ENCODE measurements at places on chromosomes 2 and 18.
A peak's percentile ranks its signal among the peaks of the same experiment; 100 is the strongest.

GRCh38 chr2:46574457-46575355 is 95.3 kb downstream of the TMEM247 start:
- no peak for DNase-seq

DNA sequence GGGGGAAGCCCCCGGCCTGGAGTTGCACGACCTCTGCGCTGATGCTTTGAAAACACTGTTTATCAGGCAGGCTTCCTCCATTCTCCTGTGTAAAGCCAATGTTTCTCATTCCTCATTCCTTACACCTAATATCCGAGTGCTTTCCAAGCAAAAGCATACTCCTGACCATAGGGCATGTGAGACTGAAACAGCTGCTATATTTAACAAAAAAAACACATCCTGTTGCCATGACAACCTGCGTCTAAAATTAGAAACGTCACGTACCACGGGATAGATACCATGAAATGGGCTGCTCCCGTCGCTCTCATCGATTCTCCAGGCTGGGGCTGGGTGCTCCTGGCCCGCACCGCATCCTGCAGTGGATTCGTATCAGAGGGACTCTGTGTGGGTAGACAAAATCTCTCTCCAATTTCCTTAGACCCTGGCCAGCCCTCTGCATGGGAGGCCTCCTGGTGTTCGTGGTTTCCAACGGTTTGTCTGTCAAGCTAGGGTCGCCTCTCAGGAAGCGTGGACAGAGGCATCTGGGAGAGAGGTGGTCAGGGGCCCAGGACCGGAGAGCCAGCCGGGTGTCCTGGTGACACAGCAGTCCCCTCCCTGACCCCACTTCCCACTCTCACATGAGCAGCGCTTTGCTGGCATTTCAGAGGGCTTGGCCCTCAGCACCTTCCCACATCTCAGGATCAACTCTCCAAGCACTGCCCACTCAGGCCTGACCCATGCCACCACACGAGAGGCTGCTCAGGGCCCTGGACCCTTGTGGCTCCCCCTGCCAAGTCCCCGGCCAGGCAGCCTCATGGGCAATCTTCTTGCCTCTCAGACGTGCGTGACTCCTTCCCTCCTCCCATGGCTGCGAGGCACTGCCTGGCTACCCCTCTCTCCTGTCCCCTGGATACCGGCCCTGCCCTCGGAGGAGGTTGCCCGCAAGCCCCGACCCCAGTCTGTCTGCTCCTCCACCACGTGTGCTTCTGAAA is 268.1 kb downstream of the NDUFA10 start:
- DNase-seq = peak; percentile 28

GRCh38 chr2:48508461-48509124 is 21.4 kb upstream of the STON1 start:
- DNase-seq = no peak

GRCh38 chr2:100142393-100142792 is at the start of gene AFF3:
Gene AFF3 (minus strand): TSS chr2:100142590. CDS start chr2:100104454, 38,136 bp downstream.
- DNase-seq = no peak

DNA sequence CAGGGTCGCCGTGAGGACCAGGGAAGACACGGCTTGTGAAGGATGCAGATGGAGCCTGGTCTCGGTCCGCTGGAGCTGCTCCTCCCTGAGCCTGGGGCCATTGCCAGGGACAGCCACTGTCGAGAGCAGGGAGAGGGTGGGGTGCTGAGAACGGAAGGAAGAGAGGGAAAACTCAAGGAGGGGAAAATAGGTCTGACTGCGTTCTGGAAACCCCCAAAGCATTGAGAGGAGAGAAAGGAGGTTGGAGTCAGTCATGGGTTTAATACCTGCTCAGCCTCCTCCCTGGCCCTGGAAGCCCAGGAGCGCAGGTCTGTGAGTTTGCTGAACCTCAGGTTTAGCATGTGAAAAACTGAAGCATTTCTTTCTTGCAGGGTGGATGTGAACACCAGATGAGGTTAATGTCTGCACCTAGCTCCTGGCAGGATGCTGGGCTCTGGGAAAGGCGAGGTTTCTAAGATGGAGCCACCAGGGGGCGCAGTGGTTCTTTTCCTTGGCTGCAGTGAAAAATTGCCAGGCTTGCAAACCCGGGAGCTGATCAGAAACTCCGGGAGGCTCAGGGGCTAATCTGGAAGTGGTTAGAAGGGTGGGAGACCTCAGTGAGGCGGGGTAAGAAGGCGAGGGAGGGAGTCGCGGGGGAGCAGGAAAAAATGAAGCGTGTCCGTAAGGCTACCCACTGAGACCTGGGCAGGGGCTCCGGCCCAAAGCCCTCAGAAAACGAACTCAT is 33.6 kb upstream of the RNF149 start:
- DNase-seq = peak; percentile 77

GRCh38 chr2:39865751-39866150 is 86.7 kb upstream of the THUMPD2 start:
- DNase-seq = no peak

DNA sequence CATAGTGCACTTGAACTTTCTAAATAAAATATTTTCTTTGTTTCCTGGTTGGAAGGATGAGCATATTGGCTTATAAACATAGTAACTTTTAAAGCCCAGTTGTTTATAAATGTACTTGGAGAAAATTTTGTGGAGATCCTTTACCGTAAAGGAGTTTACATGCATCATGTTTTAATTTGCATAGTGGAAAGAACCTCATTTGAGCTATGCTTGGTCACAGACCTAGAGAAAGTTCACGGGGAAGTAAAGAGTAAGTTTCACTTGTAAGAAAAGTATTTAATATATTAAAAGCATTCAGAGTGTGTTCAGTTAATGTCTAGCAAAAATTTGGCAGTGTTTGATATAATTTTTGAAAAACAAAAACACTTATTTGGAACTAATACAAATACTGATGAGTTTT is 45.3 kb downstream of the PIKFYVE start:
- DNase-seq = no peak

DNA sequence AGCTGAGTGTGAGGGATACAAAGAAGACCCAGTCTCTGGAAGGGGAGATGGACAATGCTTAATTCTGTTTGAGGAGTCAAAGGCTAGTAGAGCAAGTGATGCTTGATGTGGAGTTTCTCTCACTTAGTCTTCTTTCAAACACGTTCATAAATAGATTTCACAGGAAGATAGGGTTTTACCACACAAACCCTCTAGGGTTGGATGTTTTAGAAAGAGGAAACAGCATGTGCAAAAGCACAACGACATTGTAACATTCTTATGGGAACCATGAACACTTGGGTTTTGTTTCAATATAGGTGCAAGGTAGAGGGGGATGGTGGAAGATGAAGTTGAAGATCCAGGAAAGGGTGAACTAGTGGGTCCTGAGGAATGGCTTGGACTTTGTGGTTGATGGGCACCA is 10.8 kb upstream of the EFEMP1 start:
- no peak for DNase-seq

GRCh38 chr2:105426626-105427292 is 27.9 kb upstream of the FHL2 start:
- DNase-seq = no peak

- no peak for DNase-seq
Measured at GRCh38 chr2:230400454-230400853, 15.5 kb upstream of the SP100 start.

- no peak for DNase-seq
Measured at GRCh38 chr2:241200822-241201395, 12.4 kb downstream of the ANO7 start.

DNA sequence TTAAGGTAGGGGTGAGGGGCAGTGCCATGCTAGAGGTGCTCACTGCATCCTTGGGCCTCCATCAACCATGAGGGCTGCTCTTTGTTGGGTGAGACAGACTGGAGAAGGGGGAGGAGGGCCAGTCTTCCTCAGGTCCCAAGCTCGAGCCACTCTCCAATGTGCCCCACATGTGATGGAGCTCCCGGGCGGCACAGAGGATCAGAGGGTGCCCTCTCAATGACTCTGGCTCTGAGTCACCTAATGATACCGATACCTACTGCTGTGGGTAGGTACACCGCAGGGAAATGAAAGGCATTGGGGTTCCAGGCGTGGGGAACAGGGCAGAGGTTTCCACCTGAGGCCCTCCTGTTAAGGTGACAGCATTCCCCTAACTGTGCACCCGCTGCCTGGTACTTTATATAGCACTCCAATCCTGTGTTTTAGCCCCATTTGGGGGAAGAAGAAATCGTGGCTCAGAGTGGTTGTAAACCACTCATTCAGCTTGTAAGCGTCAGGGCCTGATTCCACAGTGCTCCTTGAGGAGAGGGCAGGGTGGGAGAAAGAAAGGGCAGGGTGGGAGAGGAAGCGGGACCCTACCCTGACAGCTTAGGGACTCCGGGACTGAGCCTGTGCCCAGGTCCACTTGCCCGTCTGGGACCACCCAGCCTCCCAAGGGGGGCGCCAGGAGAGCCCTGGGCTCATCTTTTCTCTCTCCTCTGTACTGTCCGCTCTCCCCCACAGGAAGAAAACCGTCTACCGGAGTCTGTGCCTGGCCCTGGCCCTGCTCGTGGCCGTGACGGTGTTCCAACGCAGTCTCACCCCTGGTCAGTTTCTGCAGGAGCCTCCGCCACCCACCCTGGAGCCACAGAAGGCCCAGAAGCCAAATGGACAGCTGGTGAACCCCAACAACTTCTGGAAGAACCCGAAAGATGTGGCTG is 1.8 kb downstream of the B3GNT7 start:
- no peak for DNase-seq

- no peak for DNase-seq
Measured at GRCh38 chr2:96164459-96165184, 19.4 kb upstream of the DUSP2 start.

- DNase-seq = no peak
Measured at GRCh38 chr2:226336283-226336682, 463.3 kb downstream of the IRS1 start.

- no peak for DNase-seq
Measured at GRCh38 chr2:212961255-212961654, 190.2 kb downstream of the IKZF2 start.

GRCh38 chr2:186551323-186552050 is 38.4 kb upstream of the ITGAV start:
- no peak for DNase-seq

DNA sequence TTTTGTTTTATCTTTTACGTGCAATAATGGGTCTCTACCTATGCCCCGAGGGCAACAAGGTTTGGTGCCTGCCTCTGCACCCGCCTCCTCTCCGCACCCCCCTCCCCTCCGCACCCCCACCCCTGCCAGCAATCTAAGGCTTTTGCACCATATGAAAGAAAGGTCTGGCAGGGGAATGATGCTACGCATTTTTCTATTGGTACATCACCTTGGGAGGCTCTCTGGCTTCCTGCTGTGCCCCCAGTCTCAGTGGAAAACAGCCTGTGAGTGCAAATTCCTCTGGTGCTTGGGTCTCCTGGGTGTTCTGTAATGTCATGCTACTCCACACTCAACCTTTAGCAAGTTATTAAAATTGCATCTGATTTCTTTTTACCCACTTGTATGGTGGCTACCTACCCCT is 161.3 kb upstream of the SMAD7 start:
- no peak for DNase-seq

- DNase-seq = no peak
Measured at GRCh38 chr2:220569112-220569897, 941.9 kb downstream of the SLC4A3 start.

DNA sequence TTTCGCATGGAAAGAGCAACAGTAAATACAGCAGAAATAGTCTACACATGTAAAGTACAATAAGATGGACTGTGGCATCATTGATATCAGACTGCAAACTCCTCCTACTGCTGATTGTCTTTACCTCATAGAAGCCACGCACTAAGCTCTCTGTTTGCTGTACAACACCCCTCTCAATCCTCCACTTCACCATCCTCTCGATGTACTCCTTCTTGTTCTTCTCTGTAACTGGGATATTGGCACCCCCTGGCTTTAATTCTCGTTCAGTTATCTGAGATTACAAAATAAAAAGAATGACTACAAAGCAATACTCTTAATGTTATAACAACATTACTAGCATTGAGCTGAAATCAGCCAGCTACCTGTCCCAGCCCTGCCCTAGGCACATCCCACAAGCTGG is 49.3 kb upstream of the STK17B start:
- DNase-seq = no peak

GRCh38 chr18:13758622-13759021 is 32.1 kb downstream of the RNMT start:
- no peak for DNase-seq

- no peak for DNase-seq
Measured at GRCh38 chr2:212520340-212520739, 18.3 kb downstream of the ERBB4 start.

DNA sequence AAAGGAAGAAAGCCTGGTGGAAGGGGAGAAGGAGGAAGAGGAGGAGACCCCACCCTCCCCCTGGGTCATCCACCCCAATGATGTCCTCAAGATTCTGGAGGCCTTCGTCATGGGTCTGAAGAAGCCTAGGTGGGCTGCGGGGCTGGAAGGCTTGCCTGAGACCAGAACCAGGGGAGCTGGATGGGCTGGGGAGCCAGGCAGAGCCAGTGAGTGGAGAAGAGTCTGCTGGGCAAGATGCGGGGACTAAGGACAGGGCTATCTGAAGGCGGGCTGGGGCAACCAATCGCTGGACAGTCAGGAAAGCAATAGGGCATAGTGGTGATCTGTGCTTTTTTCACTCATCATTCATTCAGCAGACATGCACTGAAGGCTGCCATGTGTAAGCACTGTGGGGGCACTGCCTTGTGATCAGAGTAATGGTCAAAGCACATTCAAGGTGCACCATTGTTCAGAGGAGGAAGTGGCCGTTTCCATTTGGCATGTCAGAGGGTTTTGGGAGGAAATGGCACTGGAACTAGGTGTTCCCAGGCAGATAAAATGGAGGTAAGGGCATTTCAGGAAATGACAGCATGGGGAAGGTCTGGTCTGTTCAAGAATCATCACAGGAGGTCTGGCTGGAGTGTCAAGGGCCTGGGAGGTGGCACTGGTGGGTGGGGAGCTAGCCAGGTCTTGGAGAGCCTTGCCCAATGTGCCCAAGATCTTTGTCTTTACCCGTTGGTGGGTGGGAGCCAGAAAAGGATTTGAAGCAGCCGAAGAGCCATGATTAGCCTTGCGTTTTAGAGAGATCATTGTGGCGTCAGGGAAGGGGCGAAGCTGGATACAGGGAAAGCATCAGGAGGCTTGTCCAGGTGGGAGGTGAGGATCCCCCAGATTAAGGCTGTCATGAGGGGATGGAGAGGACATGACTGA is 24.2 kb downstream of the OTOF start:
- peak; percentile 48 for DNase-seq

DNA sequence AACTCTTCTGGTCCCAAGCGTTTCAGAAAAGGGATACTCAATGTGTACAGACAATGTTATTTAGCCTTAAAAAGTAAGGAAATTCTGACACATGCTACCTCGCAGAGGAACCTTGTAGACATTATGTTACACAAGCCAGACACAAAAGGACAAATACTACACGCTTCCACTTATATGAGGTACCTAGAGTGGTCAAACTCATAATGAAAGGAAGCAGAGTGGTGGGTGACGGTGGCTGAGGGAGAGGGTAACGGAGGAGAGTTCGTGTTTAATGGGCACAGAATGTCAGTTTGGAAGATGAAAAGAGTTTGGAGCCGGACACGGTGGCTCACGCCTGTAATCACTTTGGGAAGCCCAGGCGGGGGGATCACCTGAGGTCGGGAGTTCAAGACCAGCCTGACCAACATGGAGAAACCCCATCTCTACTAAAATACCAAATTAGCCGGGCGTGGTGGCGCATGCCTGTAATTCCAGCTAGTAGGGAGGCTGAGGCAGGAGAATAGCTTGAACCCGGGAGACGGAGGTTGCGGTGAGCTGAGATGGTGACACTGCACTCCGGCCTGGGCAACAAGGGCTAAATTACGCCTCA is 1.4 kb downstream of the MCM6 start:
- DNase-seq = no peak

All from tibial artery (tissue), 4 donors.